ENCODE measurements at places on chromosomes 4 and X.

GRCh38 chrX:13381514-13381913 lies 61.7 kb upstream of the ATXN3L start:
- DNase-seq: no peak

- no peak for DNase-seq
These were observed 35.4 kb upstream of the HPGDS start for GRCh38 chr4:94378047-94378446.

- no peak for DNase-seq
These were observed 24.4 kb downstream of the CLDN22 start for GRCh38 chr4:183295711-183296110.

DNA sequence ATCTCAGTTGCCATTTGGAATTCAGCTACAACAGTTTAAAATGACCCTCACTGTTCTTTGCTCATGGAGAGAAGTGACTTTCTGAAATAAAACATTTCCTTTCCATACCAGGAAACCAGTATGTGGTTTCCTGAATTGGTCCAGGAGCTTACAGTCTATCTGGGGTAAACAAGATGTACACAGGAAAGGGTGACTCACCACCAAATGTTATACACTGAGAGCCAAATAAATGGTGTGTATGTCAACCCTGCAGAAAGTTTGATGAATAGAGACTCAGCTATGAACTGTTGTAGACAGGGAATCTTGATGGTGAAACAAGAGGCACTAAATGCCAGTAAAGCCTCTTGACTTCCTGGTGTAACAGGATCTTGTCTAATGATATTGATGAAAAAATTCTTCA lies 100.4 kb downstream of the HS6ST2 start:
- DNase-seq: no peak

- no peak for DNase-seq
These were observed 65.0 kb downstream of the SCD5 start for GRCh38 chr4:82733636-82734035.

- no peak for DNase-seq
These were observed 17.3 kb upstream of the CSTF2 start for GRCh38 chrX:100802843-100803242.

- DNase-seq: no peak
These were observed 97.2 kb downstream of the ADAMTS3 start for GRCh38 chr4:72471816-72472215.

DNA sequence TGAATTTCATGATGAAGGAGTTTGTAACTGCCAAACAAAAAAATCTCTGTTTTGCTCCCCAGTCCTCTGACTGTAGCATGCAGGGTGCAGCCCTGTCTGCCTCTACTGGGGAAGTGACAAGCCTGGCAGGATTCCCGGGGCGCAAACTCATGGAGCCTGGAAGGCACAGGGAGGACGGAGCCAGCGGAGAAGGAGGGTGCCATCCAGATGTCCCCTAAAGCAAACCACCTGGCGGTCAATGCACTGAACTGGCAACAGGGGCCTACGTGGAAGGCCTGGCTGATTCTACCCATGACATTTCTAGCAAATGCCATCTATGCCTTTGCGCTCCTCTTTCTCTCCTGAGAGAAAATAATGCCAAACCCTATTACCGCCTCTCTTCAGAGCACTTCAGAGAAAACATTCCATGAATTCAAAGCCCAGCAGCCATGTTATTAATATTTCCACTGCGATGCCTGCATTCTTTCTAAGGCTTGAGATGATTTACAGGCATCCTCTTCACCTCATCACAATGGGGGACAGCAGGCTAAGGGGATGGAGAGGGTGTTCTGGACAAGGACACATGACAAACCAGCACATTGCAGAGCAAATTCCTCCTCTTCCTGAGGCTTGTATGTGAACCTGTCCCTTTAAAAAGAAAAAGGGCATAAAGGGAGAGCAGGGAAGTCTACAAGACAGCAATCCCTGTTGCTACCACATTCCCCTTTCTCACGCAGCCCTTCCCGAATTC lies 329.3 kb upstream of the NOCT start:
- no peak for DNase-seq

- DNase-seq: no peak
These were observed 26.1 kb downstream of the FAM47E start for GRCh38 chr4:76277667-76278066.

DNA sequence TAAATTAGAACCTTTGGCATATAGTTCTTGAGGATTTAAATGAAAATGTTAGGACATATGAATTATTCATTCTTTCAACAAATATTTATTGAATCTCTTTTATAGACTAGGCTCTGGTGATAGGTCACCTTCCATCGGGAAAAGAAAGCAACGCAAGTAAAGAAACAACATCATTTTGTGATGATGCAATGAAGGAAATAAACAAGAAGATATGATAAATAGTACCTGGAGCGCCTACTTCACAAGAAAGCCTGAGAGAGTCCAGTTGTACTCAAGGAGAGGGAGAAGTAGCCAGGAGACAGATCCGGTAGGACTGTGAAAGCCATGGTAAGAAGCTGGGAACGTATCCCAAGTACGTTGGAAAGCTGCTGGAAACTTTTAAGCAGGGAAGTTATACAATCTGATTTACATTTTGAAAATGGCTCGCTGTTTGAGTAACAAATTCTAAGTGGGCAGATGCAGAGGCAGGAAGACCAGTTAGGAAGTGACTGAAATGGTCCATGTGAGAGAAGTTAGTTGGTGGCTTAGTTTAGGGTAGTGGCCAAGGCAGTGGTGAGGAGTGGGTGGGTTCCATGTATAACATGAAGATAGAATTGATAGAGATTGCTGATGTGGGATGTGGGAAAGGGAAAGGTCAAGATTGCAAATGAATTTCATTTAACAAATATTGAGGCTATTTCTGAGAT lies 17.7 kb upstream of the CPE start:
- DNase-seq: no peak

GRCh38 chr4:104129243-104129642 lies 365.5 kb downstream of the CXXC4 start:
- DNase-seq: no peak

GRCh38 chr4:47238667-47239066 lies 207.3 kb downstream of the GABRB1 start:
- no peak for DNase-seq

- no peak for DNase-seq
These were observed 151.6 kb downstream of the SLIT2 start for GRCh38 chr4:20403290-20403689.

DNA sequence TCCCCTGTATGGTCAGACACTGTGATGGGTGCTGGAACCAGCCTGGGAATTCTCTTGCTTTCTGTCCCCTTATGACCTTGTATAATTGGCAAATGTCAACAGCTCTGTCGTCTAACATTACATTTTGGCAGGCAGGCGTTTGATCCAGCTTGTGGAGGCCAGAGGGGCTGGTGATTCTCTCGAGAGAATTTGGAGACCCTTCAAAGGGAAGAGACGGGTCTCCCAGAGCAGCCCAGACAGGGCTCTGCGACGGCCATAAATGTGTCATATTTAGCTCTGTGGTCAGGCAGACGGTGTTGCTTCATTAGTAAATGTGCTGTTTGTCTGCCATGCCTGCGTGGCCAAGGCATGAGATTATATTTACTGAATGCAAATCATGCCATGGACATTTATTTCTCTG lies 68.7 kb downstream of the SORCS2 start:
- DNase-seq: no peak

- no peak for DNase-seq
These were observed 50.8 kb downstream of the MAOA start for GRCh38 chrX:43706786-43707370.

DNA sequence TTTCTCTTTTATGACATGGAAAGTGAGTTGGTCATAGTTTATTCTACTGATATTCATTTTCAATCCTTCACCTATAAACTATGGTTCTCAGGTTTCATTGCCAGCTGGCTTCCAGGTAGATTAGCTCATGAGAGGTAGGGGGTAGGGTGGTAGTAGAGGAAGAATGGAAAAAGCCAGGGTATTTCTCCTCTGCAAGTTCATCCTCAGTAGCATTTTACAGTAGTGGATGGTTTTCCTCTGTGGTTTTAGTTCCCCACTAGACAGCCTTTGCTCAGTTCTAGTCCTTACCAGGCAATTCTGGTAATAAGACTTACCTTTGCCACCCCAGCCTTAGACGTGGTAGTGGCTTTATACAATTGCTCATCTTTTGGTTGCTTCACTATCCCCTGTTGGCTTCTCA lies 8.9 kb upstream of the NAA11 start:
- DNase-seq: no peak

GRCh38 chr4:56468097-56468422 lies 643 bp downstream of the SRP72 start:
- peak; percentile 5 for DNase-seq

All from stimulated activated CD4-positive, alpha-beta T cell treated with anti-CD3 and anti-CD28 coated beads, Interleukin-1b, Interleukin-23, amount 100 ng/mL, for 4 hours (primary cell).